ENCODE measurements at places on chromosomes 5 and 9.

DNA sequence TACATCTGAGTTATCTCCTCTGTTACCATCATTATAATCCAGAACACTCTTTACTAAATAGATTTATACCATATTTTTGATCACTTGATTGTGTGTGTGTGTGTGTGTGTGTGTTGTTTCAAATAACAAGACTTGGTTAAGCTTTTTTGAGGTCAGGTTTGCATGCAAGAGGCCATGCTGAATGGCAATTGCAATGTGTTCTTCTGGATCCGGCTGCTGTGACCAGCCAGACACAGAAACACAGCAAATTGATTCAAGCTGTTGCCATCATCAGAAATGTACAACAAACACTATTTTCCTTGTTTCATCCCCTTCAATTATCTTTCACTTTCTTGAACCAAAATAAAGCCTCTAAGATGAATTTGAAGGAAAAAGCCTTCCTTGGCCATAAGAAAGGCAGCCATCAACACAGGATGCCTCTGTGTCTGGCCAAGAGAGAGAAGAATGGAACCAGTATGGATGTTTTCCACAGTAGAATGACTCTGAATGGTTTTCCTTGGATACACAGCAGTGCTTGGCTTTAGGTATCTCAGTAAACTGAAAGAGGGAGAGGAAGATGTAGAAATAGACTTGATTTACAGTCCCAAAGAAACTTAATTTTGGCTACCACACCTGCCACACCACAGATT lies 53.9 kb downstream of the DPYSL3 start:
- DNase-seq, result no peak

DNA sequence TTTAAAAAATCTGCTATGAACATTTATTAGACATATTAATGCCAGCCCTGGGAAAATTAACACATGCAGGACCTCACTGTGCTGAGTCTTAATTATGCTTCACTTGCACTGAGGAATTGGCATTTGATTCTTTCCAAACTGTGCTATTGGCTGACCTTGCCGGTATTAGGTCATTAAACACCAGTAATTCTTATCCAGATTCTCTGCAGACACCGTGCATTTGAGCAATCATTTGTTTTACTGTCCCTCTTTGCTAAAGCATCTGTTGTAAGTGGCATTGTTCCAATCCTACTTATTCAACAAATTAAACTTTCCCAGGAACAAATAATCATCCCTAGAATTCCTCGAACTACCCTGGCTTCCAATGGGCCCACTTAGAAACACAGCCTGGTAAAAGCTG lies 145.0 kb downstream of the SLC12A2 start:
- DNase-seq, result no peak

- DNase-seq, result no peak
These were observed 66.4 kb upstream of the SUSD1 start for GRCh38 chr9:112241491-112241890.

- DNase-seq, result no peak
These were observed 463.7 kb upstream of the WWC1 start for GRCh38 chr5:167827766-167828165.
